ENCODE measurements at places on chromosomes 12 and 14. TPM values are rescaled to one million over a fixed set of nuclear protein-coding genes. Genes with fewer than 3 reads are reported as not detected.

DNA sequence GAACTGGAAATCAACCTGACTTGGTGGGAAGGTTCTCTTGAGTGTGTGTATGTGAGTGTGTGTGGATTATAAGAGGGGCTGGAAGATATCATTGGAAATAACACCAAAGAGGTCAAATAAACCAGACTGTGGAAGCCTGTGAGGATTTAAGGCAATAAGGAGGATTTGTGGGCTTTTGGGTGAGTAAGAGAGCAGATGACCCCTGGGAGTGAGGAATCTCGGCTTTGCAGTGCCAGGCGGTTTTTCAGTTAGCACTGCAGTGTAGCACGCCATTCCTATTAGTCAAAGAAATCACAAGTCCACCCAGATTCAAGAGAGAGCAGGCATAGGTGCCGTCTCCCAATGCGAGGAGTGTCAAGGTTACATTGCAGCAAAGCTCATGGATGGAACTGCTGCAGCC is 63.3 kb downstream of the CALM1 start:
- DNase-seq: no peak

GRCh38 chr14:105897725-105898113 is 371.3 kb downstream of the TMEM121 start:
- no peak for DNase-seq

DNA sequence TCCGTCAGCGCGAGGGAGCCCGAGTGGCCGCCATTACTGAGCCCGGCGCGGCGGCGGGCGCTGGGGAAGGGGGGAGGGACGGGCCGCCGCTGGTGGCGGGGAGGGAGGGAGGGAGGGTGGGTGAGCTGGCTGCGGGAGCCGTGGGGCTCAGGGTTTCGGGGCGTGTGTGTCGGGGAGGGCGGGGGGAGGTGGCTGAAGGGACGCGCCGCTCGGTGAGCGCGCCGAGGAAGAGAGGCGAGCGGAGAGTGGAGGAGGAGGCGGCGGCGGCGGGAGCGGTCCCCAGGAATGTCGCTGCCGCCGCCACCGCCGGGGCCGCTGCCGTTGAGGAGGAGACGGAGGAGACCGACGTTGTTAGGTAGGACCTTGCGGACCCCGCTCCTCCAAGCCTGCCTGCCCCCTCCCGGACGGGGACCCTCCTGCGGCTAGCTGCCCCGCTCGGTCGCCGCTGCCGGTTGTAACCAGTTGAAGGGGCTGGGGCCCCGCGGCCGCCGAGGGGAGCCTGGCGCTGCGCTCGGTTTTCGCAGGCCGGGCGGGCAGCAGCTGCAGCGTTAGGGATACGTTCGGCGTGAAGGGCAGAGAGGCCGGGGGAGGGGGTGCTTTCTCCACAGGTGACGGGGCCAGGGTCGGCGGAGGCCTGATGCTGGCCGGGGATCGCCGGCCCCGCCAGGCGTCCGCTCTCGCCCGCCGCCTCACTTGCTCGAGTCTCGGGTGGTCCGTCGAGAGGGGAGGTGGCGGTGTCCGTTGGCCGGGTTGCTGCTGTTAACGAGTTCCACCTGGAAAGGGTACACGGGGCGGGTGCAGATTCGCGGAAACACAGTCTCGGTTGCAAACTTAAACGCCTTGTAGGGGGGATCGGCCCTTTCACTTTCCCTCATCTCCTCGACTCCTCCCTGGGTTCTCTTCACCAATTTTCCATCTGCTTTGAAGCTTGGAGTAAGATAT is at the start of gene ARHGAP5:
Gene ARHGAP5, plus strand, starts transcription at position 224 of the 942 bp plus-strand sequence. CDS start 13,366 bp downstream, outside the sequence.
- DNase-seq: peak; percentile 81

- no peak for DNase-seq
These were observed 28.8 kb downstream of the HECTD4 start for GRCh38 chr12:112353393-112353792.

DNA sequence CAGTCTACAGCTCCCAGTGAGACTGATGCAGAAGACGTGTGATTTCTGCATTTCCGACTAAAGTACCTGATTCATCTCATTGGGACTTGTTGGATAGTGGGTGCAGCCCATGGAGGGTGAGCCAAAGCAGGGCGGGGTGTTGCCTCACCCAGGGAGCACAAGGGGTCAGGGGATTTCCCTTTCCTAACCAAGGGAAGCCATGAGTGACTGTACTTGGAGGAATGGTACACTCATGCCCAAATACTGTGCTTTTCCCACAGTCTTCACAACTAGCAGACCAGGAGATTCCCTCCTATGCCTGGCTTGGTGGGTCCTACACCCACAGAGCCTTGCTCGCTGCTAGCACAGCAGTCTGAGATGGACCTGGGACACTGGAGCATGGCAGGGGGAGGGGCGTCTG is 21.0 kb upstream of the ABCC9 start:
- no peak for DNase-seq

DNA sequence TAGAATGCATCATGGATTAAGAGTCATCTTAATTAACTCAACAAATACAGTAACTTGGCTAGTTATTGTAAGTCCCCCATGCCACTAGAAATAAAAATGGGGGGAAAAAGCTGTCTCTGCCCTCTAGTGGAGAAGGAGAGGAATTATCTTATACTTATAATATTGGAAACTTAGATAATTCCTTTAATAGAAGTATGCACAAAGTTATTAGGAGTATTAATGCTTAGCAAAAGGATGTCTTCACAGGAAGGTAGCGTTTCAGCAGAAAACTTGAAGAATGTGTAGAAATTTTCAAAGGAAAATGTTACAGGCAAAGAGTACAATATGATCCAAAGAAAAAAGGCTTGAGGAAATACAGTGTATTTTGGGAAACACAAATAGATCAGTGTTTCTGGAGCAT is 19.8 kb downstream of the OR5AU1 start:
- peak; percentile 36 for DNase-seq

GRCh38 chr12:2560356-2560755 is 234.4 kb upstream of the FKBP4 start:
- no peak for DNase-seq

- DNase-seq: peak; percentile 22
These were observed 192.5 kb upstream of the SYT1 start for GRCh38 chr12:78672033-78672432.

GRCh38 chr12:69501154-69501895 is 31.1 kb downstream of the FRS2 start:
- DNase-seq: no peak

DNA sequence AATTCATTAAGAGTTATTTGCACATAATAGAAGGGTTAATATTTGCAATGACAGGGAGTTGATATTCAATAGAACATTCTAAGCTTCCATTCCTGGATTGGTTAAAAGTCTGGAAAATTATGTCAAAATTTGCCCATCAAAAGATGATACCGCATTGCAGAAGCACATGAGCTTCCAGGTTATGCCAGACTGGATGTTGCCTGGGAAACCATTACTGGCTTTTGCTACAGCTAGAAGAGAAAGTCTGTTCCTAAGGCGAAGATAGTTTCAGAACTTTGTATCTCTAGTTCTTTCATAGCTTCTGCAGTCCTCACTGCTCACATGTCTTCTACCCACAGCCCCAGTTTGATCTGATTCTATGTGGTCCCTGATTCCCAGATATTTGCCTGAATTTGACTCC is 122.4 kb upstream of the AMIGO2 start:
- no peak for DNase-seq

DNA sequence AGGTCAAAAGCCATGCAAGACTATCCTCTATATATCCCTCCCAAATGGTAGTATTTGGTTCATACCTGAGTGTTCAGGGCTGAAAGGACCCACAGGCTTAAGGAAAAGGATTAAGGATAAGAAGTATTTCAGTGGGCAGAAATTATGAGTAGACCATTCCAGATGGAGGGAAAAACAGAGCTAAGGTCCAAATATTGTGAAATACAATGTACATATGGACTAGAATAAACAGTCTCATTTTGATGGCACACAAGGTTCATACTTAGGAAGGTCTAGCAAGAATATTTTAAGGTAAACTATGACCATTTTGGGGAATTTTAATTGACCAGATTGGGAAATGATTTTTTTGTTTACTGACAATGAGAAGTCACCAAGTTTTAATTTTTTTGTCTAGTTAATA is 124.6 kb downstream of the PRKD1 start:
- no peak for DNase-seq

- no peak for DNase-seq
These were observed 340.7 kb downstream of the SLC16A7 start for GRCh38 chr12:59936534-59936933.

DNA sequence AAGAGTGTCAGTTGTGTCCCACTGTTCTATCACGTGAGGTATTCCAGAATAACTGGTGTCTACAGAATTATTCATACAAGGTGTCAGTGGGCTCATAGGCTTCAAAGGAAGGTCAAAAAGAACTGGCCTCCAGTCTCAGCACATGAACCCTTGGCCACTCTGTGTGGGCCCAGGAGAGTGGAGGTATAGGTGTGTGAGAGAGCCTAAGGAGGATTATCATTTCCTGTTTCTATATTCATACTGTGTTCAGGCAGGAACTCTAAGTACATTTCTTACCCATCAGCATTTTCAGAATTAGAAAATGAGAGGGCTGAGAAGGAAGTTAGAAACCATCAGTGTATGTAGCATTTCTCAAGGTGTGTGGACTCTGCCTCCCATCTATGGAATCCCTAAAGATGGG is 87.0 kb downstream of the BTG1 start:
- no peak for DNase-seq

Gene C12orf42
- polyA plus RNA-seq: 0.21 TPM

Gene RIPK3
- 0.32 TPM for polyA plus RNA-seq

Gene MSRB3
- polyA plus RNA-seq: 1.0 TPM

Gene STAC3
- polyA plus RNA-seq: 0.48 TPM

Gene PSMA3
- polyA plus RNA-seq: 677 TPM

Gene BICDL1
- polyA plus RNA-seq: 14.0 TPM

Gene NGB
- 0.21 TPM for polyA plus RNA-seq

Gene AVPR1A
- polyA plus RNA-seq: 0.03 TPM

Gene SYT1
- polyA plus RNA-seq: 47.6 TPM

Gene MEG3
- polyA plus RNA-seq: not detected

Gene PTGR2
- 25.4 TPM for polyA plus RNA-seq

Gene SERPINA12
- polyA plus RNA-seq: not detected

Gene TAS2R14
- polyA plus RNA-seq: 2.6 TPM

Gene NAP1L1
- 999 TPM for polyA plus RNA-seq

Gene PLEKHD1
- polyA plus RNA-seq: 0.19 TPM
